ENCODE measurements at places on chromosomes 6 and 20. TPM values are rescaled to one million over a fixed set of nuclear protein-coding genes. Genes with fewer than 3 reads are reported as not detected.

PAX1 gene
- not detected for polyA plus RNA-seq

SAMD10 gene
- polyA plus RNA-seq, result 11.0 TPM

SLC35F1 gene
- polyA plus RNA-seq, result not detected

C20orf202 gene
- not detected for polyA plus RNA-seq

GPLD1 gene
- 1.5 TPM for polyA plus RNA-seq

DNA sequence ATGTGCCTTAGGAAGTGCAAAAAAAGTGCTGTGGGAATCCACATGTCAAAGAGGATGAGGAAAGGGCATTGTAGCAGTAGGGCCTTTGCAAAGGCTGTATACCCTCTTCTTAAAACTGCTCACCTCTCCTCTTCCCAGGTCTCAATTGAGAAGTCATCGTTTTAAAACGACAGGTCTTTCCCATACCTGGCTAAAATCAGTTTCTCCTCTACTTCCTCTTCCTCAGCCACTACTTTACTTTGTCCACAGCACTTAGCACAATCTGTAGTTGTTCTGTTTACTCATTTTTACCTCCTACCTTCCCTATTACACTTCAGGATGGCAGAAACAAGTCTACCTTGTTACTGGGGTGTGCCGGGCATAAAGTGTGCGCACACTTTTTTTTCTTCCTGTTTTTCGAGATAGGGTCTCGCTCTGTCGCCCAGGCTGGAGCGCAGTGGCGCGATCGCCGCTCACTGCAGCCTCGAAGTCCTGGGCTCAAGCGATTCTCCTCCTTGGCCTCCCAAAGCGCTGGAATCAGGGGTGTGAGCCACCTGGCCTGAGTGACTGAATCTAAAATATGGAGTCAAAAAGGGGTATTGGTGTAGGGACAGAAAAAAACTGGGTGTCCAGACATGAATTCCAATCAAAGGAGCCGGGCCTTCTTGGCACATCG lies 9.8 kb upstream of the ELOVL5 start:
- DNase-seq, result no peak

DNA sequence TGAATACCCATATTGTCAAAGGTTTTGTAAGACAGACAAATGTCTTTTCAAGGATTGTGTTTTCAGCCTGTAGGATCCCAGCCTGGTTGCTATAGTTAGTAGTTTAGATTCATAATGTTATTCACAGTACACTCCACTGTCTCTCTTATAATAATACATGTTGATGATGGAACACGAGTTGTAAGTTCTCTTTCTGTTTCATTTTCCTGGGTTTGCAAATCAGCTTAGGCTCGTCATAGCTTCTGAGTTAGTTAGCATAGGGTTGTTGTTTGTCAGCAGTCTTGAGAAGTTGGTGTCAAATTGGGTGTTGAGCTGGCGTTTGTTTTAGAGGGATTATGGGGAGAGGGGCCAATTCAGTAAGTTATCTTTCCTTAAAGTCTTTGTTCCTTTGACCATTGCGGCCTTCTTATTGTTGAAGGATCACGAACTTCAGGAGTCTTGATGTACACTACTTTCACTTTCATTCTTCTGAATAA lies 45.8 kb downstream of the QKI start:
- no peak for DNase-seq

GRCh38 chr6:113882336-113883022 lies 25.3 kb downstream of the MARCKS start:
- DNase-seq, result no peak

GRCh38 chr6:56515081-56515905 lies 127.4 kb downstream of the DST start:
- no peak for DNase-seq

DNA sequence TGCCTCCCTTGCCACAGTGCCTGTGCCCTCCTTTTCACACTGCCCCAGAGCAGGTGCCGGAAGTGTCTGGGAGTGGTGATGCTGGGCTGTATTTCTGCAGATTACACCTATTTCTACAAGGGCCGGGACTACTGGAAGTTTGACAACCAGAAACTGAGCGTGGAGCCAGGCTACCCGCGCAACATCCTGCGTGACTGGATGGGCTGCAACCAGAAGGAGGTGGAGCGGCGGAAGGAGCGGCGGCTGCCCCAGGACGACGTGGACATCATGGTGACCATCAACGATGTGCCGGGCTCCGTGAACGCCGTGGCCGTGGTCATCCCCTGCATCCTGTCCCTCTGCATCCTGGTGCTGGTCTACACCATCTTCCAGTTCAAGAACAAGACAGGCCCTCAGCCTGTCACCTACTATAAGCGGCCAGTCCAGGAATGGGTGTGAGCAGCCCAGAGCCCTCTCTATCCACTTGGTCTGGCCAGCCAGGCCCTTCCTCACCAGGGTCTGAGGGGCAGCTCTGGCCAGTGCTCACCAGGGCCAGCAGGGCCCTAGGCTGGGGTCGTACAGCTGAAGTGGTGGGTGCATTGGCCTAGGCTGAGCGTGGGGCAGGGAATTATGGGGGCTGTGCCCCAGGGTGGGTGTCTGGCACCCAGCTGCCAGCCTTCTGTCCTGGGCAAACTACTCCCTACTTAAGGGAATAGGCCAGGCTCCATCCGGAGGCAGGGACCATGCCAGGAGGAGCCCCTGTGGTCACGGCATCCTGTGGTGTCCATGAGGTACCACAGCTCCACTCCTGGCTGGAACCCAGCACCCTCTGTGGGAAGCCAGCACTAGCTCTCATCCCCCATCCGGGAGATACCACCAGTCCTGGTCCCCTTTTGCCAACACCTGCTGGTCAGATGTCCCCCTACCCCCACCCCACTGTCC lies 3.5 kb downstream of the MMP24OS start:
- DNase-seq, result no peak

DNA sequence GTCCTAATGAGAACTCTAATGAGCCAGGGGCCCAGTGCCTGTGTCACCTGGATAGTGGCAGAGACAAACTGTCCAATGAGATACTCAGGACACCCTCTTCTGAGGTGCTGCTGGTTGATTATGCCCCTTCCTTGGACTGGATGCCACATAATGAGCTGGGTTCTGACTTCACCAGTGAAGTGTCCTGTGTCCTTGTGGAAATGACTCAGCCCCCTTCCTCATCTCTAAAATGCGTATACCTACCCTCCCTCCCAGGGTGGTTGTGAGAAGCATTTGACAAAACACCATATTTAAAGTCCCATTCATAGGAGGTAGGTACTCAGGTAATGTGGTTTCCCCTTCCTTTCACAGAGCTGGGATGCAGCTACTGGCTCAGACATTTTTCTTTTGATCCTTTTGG lies 28.4 kb upstream of the RNF24 start:
- no peak for DNase-seq

DNA sequence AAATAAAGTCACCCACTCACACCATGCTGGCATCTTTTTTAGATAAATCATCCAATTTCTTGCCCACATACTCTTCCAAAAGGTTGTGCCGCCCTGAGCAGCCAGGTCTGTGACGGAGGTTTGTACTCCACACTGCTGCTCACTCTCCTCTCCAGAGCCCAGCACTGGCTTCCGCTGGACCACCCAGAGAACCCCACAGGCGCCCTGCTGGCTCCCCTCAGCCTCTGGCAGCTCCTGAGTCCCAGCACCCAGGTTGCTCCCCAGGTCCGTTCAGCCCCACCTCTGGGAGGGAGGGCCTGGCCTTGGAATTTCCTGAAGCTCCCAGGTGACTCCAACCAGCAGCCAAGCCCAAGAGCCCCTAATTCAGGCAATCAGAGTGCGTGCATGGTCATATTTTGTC lies 131.7 kb upstream of the CST7 start:
- no peak for DNase-seq

- no peak for DNase-seq
These were observed 84.7 kb upstream of the MRAP2 start for GRCh38 chr6:83948851-83949250.

DNA sequence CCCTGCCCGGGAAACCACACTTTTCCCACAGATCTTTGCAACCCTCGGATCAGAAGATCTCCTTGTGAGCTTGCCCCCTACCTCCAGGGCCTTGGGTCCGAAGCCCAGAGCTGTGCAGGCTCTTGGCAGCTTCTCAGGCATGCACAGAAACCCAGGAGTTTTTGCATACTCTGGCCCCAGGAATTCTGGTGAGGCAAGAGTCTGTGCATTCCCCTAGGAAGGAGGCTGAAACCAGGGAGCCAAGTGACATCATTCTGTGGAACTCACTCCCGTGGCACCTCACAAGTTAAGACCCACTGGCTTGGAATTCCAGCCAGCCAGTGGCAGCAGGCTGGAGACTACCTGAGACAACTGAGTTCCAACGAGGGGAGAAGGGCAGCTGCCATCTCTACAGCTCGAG lies 100.1 kb downstream of the TNFRSF21 start:
- DNase-seq, result no peak

DNA sequence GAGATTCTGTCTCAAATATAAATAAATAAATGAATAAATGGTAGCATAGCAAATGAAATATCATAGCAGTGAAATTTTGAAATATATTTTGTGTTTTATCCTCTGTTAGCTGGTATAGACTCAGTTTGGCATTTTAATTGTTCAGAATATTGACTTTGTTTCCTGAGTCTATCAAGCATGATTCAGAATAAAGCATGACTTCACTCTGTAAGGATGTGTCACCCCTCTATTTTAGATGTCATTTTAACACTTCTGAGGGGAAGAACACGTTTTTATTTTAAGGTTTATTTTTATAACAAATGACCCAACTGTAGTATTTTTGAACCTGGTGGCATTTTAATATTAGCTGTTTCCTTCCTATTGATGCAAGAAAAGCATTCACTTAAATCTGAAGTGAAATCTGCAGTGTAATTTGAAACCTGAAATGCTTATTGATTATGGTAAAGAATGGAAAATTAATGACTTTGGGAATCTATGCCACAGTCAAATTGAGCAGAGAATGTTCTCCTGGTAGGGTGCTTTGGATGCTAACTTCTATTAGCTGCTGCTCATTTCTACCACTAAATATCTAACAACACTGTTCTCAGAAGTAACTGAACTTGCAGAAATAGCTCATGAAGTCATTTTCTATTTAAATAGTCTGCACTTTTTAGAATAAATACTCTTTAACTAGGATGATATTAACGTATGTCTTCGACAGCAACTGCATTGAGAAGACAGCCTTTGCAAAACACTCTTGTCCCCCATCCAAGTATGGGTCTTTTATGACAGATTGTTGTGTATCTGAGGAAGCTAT lies 114.2 kb downstream of the SOX4 start:
- DNase-seq, result no peak

DNA sequence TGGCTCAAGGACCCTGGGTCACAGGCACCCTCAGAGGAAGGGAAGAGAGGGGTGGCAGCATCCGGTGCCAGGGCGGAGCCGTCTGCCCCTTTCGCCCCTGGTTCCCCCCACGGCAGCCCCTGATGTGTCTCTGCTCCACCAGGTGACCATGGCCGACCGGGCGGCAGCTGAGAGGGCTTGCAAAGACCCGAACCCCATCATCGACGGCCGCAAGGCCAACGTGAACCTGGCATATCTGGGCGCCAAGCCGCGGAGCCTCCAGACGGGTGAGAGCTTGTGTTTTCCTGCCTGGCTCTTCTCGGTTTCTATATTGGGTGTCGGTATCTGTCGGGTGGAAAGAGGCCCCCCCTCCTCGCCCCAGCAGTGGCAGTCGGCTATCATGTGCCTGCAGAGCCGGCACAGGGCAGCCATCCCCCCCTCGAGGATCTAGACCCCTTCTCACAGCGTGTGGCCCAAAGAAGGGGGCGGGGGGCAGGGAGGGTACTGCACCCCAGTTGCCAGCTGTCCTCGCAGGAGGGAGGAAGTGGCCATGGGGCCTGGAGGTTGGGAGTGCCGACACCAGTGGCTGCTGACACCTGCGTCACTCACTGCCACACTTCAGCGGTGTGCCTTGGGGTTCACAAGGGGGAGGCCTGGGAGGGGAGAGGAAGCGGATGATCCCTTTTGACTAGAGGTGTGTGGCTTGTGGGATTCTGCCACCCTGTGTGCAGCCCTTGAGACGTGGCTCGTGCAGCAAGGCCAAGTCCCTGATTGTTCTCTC lies 1.5 kb downstream of the RBM38 start:
- DNase-seq, result no peak

DNA sequence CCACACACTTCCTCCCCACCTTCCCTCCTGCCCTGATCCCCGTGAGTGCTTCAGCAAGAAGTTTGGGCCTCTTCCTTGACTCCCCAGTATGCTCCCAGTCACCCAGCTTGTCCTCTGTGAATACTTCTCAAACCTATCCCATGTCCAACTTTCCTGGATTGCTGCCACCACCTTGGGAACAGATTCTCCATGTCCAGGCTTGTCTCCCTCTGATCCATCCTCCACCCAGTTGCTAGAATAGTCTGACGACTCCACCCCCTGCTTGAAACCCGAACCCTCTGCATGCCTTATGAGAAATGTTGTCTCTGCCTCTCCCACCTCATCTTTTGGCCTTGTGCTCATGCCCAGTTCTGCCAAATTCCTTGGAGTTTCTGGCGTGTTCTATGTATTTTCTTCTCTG lies 108.0 kb downstream of the PPP1R14C start:
- DNase-seq, result no peak

Data from SK-N-SH (cell line).